ENCODE measurements at places on chromosomes 3 and 15.
A peak's percentile ranks its signal among the peaks of the same experiment; 100 is the strongest.

GRCh38 chr15:56811586-56811985, 78.3 kb upstream of the ZNF280D start:
- no peak for DNase-seq

DNA sequence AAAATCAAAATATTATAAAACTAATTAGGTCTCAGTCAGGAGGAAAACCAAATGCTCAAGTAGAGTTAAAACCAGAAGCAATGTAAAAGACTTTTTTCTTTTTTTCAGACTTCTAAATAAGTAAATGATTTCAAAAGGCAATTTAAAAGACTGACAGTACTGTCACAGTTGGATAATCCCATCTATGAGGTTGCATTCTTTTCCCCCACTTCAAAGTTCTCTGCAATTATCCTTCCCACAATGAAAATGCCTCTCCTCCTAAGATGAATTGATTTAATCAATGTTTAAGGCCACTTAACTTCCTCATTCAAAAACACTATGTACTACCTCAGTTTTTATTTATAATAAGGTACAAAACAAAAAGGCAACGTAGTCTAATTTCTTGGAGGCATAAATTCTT, 8.1 kb downstream of the MRPL3 start:
- DNase-seq = no peak

DNA sequence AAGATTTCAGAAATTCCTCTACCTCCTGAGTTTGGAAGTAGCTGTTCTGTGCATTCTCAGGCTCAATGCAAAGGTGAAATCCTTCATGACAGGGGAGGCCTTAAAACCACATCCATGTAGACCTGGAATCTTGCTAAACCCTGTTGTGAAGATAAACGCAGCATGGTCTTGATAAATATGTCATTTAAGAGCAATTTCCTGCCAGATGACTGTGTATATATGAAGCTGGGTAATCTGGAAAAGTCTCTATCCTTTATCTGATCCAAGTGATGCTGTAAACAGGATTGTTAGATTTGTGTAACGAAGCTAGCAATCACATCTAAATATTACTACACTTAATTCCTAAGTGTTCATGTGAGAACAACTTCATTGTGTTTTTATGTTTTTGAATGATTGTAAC, 9.1 kb downstream of the MCTP2 start:
- no peak for DNase-seq

- DNase-seq = no peak
Measured at GRCh38 chr3:25831578-25831977, 41.7 kb downstream of the OXSM start.

DNA sequence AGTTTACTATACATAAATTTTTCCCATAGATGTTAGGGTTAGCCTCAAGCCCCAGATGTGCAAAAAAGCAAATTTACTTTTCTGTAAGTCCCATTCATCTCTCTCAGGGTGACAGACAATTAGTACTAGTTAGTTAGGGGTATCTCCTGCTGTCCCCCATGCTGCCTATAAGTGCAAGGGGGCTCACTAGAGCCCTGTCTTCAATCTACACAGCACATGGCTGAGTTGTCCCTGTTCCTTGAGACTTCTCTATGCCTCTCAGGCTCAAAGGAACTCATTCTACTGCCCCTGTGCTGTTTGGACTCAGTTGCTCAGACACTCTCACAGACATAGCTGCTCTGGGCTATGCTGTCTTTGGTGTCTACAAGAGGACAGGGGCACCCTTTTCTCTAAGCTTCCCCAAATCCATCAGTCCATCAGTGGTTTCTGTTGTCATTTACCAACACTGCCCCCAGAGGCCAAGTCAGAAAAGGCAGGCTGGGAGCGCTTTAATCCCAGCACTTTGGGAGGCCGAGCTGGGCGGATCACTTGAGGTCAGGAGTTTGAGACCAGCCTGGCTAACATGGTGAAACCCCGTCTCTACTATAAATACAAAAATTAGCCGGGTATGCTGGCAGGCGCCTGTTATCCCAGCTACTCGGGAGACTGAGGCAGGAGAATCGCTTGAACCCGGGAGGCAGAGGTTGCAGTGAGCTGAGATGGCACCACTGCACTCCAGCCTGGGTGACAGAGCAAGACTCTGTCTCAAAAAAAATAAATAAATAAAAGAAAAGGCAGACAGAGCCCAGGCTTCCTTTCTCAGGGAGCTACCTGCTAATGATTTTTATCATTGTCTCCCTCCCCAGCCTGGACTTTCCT, 31.4 kb upstream of the PRTG start:
- peak; percentile 74 for DNase-seq

DNA sequence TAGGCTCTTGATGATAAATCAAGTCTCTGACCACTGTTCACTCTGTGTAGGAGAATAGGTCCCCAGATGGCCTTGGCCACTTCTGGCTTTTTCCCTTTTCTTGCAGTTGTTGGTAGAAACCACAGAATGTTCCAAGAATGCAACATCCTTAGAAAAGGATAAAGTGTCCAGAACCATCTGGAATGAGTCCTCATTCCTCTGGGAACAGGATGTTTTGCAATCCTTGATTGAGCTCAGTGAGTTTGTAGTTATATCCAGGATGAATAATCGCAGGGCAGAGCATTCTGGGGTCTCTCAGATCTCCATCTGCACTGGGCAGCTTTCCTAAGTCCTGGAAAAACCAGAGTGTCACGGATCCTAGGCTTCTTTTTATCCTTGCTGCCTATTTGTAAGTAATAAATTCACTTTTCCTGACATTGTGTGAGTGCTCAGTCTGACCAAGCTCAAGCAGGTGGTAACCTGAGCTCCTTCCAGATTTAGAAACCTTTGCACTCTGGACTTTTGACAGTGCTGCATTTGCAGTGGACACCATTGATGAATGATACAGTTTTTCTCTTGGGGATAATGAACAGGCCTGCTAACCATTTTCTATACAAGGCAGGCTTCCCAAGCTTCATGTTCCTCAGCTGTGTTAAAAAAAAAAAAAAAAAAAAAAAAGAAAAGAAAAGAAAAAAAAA, 1028.6 kb downstream of the OTOL1 start:
- no peak for DNase-seq

GRCh38 chr3:58419780-58420507, 13.7 kb downstream of the PDHB start:
- DNase-seq = no peak

DNA sequence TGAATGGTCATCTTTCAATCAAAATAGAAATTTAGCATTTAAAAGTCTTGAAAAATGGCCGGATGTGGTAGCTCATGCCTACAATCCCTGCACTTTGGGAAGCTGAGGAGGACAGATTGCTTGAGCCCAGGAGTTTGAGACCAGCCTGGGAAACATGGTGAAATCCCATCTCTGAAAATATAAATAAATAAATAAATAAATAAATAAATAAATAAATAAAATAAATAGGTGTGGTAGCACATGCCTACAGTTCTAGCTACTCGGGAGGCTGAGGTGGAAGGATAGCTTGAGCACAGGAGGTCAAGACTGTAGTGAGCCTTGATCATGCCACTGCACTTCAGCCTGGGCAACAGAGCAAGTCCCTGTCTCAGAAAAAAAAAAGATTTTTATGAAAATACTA, 25.9 kb downstream of the SLC30A4 start:
- no peak for DNase-seq

- DNase-seq = no peak
Measured at GRCh38 chr15:58748040-58748851, 1.3 kb downstream of the ADAM10 start.

GRCh38 chr3:101128786-101129185, 135.6 kb upstream of the ABI3BP start:
- DNase-seq = no peak

GRCh38 chr3:121665488-121665887, 4.8 kb upstream of the HCLS1 start:
- DNase-seq = no peak

All from glutamatergic neuron (in vitro differentiated cells).